ENCODE measurements at places on chromosomes 7 and 10.

DNA sequence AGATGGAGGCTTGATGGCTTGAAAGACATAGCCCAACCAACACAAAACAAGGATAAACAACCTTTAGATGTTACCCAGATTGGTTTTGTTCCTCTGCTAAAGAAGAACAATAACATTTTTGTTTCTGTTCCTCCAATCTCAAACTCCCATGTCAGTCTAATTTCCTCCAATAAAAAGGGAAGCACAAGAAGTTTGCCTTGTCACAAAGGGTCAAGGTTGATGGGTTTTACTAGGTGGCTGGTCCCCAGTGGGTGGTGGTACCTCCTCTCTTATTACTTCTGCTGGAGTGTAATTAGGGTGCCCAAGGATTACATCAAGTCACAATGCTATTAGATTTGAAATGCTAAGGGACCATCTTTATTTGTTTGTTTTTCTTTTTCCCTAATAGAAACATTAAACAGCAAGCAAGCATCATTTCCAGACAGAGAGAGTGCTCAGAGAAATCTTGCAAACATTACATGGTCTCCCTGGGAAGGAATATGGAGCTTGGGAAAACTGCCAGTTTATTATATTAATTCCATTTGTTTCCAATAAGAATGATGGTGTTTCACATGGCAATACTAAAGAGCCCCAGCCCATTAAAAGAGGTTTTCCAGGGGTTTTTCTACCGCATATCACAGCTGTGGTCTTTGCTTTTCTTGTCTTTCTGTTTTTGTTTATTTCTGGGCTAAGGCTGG lies 78.3 kb upstream of the AOAH start:
- DNase-seq, result no peak

DNA sequence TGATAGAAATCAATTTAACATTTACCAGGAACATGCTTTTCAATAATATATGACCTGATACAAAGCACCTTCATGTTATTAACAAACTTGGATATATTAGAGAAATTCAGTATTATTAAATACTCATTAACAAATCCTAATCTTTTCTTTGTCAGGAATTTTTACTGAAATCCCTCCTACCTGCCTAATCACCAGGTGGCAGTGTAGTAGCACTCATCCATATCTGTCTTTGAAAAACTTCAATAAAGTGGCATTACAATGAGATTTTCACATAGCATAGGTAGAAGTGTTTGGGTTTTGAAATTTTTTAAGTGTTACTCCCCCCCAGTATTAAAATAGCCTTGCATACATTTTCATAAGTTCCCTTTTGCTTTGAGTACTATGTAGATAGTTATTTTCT lies 1246.6 kb upstream of the LRRN3 start:
- DNase-seq, result no peak

- DNase-seq, result no peak
These were observed 86.4 kb downstream of the ADAM12 start for GRCh38 chr10:126301701-126302475.

- DNase-seq, result no peak
These were observed 45.6 kb upstream of the SGCE start for GRCh38 chr7:94701555-94701973.

DNA sequence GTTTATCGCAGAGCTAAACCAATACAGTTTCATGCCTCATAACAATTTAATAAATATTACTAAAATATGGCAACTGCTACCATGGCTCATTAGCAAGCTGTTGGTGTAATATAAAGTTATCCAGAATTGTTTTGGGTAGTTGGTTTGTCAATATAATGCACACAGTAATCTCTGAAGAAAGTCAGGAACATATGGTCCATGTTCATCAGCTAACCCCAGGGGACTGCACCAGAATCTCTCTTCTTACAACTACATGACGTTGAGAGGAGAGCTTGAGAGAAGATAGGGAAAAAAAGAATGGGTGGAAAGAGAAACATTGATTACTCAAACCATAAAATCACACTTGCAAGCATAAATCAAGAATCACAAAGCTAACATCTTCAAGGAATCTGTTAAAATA lies 333.7 kb downstream of the NRG3 start:
- DNase-seq, result no peak

GRCh38 chr10:6399231-6399741 lies 180.8 kb downstream of the PRKCQ start:
- no peak for DNase-seq

DNA sequence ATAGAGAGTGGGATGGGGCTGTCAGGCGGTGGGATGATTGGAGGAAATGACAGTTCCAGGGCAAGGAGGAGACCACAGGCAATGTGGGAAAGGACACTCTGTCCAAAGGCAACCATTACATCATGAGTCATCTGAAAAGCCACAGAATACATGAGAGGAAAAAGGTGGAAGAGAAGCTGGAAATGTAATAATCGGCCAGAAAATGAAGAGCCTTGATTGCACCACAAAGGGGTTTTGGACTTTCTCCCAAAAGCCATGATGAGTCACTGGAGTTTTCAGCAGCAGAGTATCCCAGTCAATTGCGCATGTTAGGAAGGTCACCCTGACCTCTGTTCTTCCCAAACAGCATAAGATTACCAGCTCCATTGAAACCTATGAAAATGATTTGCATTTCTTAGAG lies 222.0 kb downstream of the LHFPL3 start:
- no peak for DNase-seq

GRCh38 chr7:20287317-20287716 lies 43.4 kb upstream of the ITGB8 start:
- DNase-seq, result no peak

DNA sequence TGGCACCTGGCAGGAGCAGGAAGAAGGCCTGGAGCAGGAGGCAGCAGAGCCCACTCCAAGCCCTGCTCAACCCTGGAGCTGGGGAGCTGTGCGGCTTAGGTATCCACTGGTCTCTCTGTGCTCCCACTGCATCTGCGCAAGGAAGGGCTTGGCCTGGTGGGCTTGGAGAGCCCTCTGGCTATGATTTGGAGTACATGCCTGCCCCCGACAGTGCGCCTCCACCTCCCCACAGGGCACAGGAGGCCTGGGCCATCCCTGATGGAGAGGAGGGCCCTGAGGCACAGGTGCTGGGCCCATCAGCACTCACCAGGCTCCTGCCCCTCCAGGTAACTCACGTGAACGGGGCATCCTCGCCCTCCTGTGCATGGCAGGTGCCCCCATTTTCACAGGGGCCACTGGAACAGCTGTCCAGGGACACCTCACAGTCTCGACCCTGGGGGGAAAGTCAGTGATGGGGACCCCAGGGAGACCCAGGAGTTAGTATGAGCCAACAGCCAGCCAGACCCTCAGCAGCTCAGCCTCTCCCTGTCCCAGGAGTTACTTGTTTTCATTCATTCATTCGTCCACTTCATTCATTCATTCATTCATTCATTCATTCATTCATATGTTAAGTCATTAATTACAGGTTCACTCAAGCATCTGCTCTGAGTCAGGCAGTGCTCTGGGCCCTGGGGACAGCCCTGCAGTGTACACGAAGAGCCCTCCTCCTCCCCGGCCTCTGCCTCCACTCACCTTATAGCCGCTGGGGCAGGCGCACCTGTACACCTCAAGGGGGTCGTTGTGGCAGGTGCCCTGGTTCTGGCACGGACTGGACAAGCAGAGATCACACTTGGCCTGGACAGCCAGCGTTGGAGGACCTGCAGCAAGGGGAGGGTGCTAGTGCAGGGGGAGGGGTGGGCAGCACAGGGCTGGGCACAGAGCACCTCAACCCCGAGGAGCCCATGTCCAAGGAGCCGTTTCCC lies 167.2 kb downstream of the SLIT1 start:
- DNase-seq, result no peak

DNA sequence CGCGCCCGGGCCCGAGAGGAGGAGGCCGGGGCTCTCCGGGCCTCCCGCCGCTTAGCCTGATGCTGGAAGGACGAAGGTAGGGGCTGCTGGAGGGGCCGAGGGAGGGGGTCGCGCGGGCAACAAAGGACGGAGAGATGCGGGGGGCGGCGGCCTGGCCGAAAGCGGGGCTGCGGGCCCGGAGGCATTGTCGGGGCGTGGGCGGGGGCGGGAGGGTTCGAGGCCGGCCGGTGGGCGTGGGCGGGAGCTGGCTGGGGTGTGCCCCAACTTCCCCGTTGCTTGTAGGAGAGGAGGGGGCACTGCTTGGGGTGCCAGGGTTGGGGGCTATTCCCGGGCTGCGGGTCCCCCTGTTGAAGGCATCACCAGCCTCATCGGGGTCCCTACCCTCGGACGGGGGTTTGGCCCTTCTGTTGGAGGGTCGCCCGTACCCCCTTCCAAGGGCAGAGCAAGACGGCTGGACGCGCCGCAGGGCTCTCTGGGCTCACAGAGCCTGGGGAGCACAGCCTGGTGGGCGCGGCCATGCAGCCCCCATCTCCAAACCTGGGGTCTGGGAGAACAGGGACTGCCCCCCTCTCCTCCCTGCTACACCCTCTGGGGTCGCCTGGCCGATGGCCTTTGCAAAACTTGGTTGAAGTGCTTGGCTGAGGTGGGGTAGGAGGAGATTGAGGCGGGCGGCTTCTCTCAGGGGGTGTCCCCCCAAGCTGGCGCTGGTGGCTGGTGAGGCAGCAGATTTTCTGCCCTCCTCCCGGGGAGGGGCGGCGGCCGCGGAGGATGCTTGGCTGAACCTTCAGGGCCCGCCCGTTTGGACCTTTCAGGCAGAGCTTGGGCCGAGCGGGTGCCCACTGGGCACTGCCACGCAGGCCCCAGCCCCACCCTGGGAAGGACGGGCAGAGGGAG lies 699 bp downstream of the CLIP2 start:
- DNase-seq, result no peak

GRCh38 chr7:26278770-26279169 lies 12.9 kb upstream of the SNX10 start:
- no peak for DNase-seq

- DNase-seq, result no peak
These were observed 60.1 kb upstream of the GNA12 start for GRCh38 chr7:2904202-2904601.

- no peak for DNase-seq
These were observed 138.1 kb downstream of the MACC1 start for GRCh38 chr7:20079080-20079479.

- no peak for DNase-seq
These were observed 136.1 kb downstream of the CREB5 start for GRCh38 chr7:28548416-28548815.

- no peak for DNase-seq
These were observed 39.3 kb downstream of the BET1 start for GRCh38 chr7:93964813-93965212.

DNA sequence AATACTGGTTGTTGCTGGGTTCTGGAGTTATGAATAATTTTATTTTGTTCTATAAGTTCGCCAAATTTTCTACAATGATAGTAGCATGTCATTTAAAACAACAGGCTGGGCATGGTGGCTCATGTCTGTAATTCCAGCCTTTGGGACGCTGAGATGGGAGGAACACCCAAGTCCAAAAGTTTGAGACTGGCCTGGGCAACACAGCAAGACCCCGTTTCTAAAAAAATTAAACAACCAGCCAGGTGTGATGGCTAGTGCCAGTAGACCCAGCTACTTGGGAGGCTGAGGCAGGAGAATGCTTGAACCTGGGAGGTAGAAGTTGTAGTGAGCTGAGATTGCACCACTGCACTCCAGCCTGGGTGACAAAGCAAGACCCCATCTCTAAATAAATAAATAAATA lies 347.7 kb downstream of the PARD3 start:
- no peak for DNase-seq

DNA sequence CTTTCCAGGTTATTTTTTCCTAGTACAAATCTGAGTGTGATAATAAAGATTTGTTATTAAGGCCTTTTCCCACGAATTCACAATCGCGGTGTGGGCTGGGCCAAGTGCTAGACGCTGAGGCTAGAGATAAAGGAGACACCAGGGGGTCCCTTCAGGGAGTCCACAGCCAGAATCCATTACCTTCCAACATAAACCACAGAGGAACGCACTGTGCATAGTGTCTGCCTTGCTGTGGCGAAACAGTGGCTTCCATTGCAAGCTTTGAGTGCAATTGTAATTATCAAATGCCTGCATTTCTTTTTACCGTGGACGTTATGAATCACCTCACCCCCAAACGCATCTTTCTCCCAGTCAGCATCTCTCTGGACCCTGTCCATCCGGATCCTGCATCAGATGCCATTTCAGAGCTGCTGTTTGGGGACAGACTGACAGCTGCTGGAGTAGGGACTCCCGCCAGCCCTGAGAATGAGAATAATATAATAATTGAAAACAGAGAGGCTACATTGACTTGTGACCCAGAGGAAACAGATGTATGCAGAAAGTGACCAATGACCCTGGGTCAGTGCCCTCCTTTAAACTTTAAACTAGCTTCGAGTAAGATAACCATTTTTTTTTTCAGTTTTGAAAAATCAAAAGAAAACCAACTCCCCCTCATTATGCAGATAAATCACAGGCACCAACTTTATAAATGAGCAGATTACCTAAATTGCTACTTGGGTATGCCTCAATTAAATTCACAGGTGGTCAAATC lies 456.2 kb upstream of the NRP1 start:
- DNase-seq, result no peak

- no peak for DNase-seq
These were observed 90.3 kb downstream of the INPP5A start for GRCh38 chr10:132627666-132628531.

DNA sequence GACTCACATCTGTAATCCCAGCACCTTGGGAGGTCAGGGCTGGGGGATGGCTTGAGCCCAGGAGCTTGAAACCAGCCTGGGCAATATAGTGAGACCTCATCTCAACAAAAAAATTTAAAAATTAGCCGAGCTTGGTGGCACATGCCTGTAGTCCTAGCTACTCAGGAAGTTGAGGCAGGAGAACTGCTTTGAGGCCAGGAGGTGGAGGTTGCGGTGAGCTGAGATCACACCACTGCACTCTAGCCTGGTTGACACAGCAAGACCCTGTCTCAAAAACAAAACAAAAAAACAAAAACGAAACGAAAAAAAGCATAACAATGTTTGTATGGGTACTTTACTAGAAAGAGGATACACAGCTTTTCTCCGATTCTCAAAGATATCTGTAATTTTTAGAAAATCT lies 31.8 kb downstream of the WNT16 start:
- DNase-seq, result no peak

DNA sequence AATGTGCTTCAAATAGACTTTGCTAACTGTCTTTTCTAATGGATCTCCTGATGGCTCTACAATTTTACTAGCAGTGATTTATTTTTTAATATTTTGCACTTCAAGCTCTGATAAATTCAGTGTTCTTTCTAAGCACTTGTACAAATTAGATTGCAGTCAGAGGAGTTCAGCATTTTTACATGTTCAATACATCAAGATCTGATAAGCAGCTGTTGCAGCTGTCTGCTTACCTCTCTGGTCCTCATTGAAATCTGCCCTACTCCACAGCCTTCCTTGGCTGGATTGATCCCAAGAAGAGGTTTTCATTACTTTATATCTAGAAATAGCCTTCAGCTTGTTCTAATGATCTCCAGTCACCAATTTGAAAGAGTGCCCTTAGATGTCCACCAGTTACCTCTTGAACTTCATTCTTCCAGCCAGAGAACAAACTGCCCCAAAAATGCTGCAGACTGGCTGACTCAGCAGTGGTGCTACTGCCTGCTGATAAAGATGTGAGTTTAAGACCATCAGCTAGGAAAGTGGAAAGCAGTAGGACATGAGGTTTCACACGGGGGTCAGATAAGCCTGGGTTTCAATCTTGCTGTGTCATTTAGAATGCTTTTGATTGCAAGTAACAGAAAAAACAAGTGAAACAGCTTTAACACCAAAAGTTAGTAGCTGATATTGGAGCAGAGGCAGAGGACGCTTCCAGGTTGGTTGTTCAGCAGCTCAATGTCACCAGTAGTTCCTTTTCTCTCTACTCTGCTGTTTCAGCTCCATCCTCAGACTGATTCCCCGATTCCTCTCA lies 350.9 kb upstream of the NPVF start:
- DNase-seq, result no peak

Measured in stimulated activated CD4-positive, alpha-beta T cell treated with anti-CD3 and anti-CD28 coated beads, Interleukin-12 subunit alpha, Interleukin-12 subunit beta, amount 100 ng/mL, for 24 hours (primary cell).